Hair follicular keratinocyte (primary cell): ENCODE measurements at places on chromosomes 3 and 15. TPM values are rescaled to one million over a fixed set of nuclear protein-coding genes. Genes with fewer than 3 reads are reported as not detected.

TM4SF4 gene
- not detected in 2 replicates for total RNA-seq

P3H2 gene
- 56.6 and 76.2 TPM in 2 replicates for total RNA-seq

GHSR gene
- not detected in 2 replicates for total RNA-seq

DNAH1 gene
- 0.27 and 0.86 TPM in 2 replicates for total RNA-seq

ADAMTSL3 gene
- under 0.01 TPM in 1 of 2 replicates, not detected in the other for total RNA-seq

WDR76 gene
- total RNA-seq = 6.6 and 14.5 TPM in 2 replicates

IQCF5 gene
- not detected in 2 replicates for total RNA-seq

HDAC11 gene
- 14.8 and 16.3 TPM in 2 replicates for total RNA-seq

CHRNA5 gene
- total RNA-seq = 1.4 and 3.8 TPM in 2 replicates

GASK1A gene
- total RNA-seq = 0.91 and 0.94 TPM in 2 replicates

MGLL gene
- total RNA-seq = 33.5 and 42.6 TPM in 2 replicates

CLDN11 gene
- 3.4 and 5.1 TPM in 2 replicates for total RNA-seq

SPG21 gene
- 70.1 and 74.1 TPM in 2 replicates for total RNA-seq

PARP15 gene
- 0.04 TPM in 1 of 2 replicates, not detected in the other for total RNA-seq

ACVR2B gene
- 1.1 and 3.2 TPM in 2 replicates for total RNA-seq

EPM2AIP1 gene
- total RNA-seq = 3.1 and 4.7 TPM in 2 replicates

ATP13A5 gene
- total RNA-seq = not detected in 2 replicates

CAMK1 gene
- 5.6 and 7.3 TPM in 2 replicates for total RNA-seq

SAMD7 gene
- not detected in 2 replicates for total RNA-seq

APBA2 gene
- 6.6 and 10.4 TPM in 2 replicates for total RNA-seq

STARD5 gene
- total RNA-seq = 17.0 and 18.7 TPM in 2 replicates

KLHL6 gene
- total RNA-seq = 0.16 TPM in 1 of 2 replicates, not detected in the other

STAC gene
- total RNA-seq = 4.4 and 4.9 TPM in 2 replicates

HHLA2 gene
- not detected in 2 replicates for total RNA-seq

FBXL22 gene
- total RNA-seq = 0.23 and 0.30 TPM in 2 replicates

SKOR1 gene
- total RNA-seq = 0.08 TPM in 1 of 2 replicates, not detected in the other

GRAMD1C gene
- 2.6 and 7.8 TPM in 2 replicates for total RNA-seq

TM6SF1 gene
- 0.15 and 1.2 TPM in 2 replicates for total RNA-seq

DNAJC13 gene
- total RNA-seq = 18.5 and 19.0 TPM in 2 replicates

BFSP2 gene
- total RNA-seq = not detected in 2 replicates

PCOLCE2 gene
- total RNA-seq = 2.9 and 4.1 TPM in 2 replicates

GPR156 gene
- total RNA-seq = 0.19 TPM in 1 of 2 replicates, not detected in the other

QRICH1 gene
- 53.3 and 54.4 TPM in 2 replicates for total RNA-seq

HCLS1 gene
- 0.39 TPM in 1 of 2 replicates, not detected in the other for total RNA-seq

CTXN2 gene
- total RNA-seq = not detected in 2 replicates

MEGF11 gene
- total RNA-seq = not detected in 2 replicates

TRH gene
- total RNA-seq = not detected in 2 replicates

ACP3 gene
- 0.08 and 0.16 TPM in 2 replicates for total RNA-seq

CCDC50 gene
- total RNA-seq = 51.2 and 52.2 TPM in 2 replicates

ADCY5 gene
- total RNA-seq = 0.08 TPM in 1 of 2 replicates, not detected in the other

TRIM42 gene
- not detected in 2 replicates for total RNA-seq

GOLGA6C gene
- not detected in 2 replicates for total RNA-seq

TMC3 gene
- total RNA-seq = not detected in 2 replicates

PLCH1 gene
- total RNA-seq = not detected in 2 replicates

EOMES gene
- total RNA-seq = 1.9 and 2.7 TPM in 2 replicates
